ENCODE measurements at places on chromosomes 6 and 20.

GRCh38 chr6:153328194-153328593 lies 197.1 kb upstream of the RGS17 start:
- peak; percentile 3 for DNase-seq

GRCh38 chr20:373171-373890 lies 7.2 kb upstream of the TRIB3 start:
- DNase-seq: peak; percentile 69

DNA sequence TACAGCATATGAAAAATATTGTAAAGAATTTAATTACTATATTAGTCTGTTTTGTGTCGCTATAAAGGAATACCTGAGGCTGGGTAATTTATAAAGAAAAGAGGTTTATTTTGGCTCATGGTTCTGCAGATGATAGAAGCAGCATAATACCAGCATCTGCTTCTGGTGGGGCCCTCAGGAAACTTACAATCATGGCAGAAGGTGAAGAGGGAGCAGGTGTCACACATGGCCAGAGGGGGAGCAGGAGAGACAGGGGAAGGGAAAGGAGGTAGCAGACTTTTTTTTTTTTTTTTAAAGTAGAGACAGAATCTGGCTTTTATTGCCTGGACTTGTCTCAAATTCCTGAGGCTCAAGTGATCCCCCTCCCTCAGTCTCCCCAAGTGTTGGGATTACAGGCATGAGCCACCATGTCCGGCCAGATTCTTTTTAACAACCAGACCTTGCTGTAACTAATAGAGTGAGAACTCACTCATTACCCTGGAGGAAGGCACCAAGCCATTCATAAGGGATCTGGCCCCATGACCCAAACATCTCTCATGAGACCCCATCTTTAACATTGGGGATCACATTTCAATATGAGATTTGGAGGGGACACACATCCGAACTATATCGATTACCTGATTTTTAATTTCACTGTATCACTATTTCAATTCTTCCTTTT lies 64.6 kb downstream of the MAN1A1 start:
- no peak for DNase-seq

- DNase-seq: no peak
These were observed 21.3 kb downstream of the ANKRD6 start for GRCh38 chr6:89454300-89454699.

DNA sequence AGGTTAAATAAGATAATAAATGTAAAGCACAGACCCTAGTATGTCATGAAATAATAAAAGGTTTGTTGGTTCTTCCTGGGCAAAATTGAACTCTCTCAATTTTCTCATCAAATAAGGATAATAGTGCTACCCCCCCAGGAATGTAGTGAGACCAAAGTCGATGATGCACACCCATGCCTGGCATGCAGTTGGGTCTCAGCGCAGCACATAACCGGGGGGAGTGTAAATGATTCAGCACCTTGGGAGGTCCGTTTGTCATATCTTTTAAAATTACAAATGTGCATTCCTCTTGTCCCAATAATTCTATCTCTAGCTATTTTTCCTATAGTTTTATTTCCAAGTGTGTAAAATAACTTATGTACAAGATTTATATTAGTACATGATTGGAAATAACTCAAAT lies 31.3 kb upstream of the CCDC167 start:
- DNase-seq: peak; percentile 25

- DNase-seq: peak; percentile 17
These were observed 249.5 kb downstream of the ADGRG6 start for GRCh38 chr6:142551274-142551811.

GRCh38 chr6:149397384-149397783 lies 2.7 kb upstream of the SUMO4 start:
- no peak for DNase-seq

- no peak for DNase-seq
These were observed 56.5 kb upstream of the KCNK16 start for GRCh38 chr6:39378960-39379425.

GRCh38 chr6:39835821-39836295 lies 43.7 kb downstream of the DAAM2 start:
- peak; percentile 8 for DNase-seq

GRCh38 chr6:45892196-45892595 lies 123.5 kb downstream of the CLIC5 start:
- no peak for DNase-seq

- DNase-seq: peak; percentile 69
These were observed 23.6 kb upstream of the TMEM181 start for GRCh38 chr6:158536084-158536890.

All from astrocyte of the spinal cord (primary cell).